ENCODE measurements at places on chromosomes 4 and X. TPM values are rescaled to one million over a fixed set of nuclear protein-coding genes. Genes with fewer than 3 reads are reported as not detected.

CNOT6L gene
- total RNA-seq: 108 TPM

RAI2 gene
- total RNA-seq: 0.14 TPM

HMGN5 gene
- total RNA-seq: 1.5 TPM

WAS gene
- total RNA-seq: 99.0 TPM

ADH6 gene
- total RNA-seq: not detected

AMOT gene
- 2.5 TPM for total RNA-seq

CLDN34 gene
- not detected for total RNA-seq
